ENCODE measurements at places on chromosomes 6 and 20.

DNA sequence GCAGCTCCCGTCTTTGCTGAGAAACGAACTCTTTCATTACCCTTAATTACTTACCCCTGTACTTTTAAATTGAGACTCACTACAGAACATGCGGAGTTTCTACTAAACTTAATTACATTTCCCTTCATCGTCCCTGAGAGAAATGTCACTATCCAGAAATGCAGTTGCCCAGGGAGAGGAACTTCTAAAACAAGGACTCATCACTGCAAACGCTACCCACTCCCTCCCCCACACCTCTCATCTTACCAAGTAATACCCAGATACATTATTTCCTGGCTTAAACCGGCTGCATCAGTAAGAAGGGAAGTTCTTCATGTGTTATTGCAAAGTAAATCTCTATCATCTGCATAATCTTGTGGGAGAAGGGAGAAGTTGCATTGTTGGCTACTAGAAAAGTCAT is 138.3 kb downstream of the IPCEF1 start:
- DNase-seq: no peak

DNA sequence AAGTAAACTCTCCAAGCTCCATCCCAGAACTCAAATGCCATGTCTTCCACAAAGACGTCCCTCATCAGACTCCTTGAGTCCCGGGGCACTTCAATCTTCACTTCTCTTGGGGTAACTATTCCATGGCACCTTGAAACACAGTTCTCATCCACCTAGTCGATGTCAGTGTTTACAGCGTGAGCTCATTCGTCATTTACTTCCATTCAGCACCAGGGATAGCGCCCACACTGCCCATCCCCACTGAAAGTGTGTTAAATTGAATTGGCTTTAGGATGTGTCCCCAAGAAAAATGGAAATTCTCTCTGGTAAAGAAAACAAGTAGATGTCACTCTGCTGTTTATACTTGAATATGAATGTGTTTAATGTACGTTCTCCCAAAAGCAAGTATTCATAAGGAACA is 31.3 kb downstream of the KCNK15 start:
- no peak for DNase-seq

- no peak for DNase-seq
Observed at GRCh38 chr6:137224799-137225198, 5.6 kb upstream of the IFNGR1 start.

GRCh38 chr6:122008101-122008999 is 391.1 kb upstream of the HSF2 start:
- no peak for DNase-seq

GRCh38 chr6:151018911-151019782 is 153.6 kb downstream of the MTHFD1L start:
- no peak for DNase-seq

GRCh38 chr20:46708172-46708860 is 1.1 kb upstream of the SLC2A10 start:
- no peak for DNase-seq

DNA sequence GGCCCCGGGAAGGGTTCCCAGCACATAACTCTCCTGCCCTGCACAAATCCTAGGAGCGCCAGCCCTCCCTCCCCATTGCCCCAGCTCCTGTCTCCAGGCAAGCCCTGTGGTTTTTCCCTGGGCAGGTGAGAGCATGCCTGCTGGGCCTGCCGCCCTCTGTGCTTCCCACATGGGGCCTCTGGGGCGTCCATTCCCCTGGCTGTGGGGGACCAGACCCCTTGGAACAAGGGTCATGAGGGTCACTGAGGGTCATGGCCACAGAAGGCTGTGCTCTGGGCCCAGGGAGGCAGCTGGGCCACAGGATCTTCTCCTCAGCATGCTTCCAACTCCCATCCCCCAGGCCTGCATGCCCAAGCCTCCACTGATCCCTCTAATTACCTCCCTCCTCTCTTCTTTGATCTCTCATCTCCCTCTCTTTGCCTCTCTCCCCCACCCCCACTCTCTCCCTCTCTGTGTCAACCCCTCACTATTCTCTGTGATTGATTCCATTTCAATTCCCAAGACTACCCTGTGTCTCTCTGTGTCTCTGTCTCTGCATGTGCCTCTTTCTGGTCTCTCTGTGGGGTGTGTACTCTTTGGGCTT is 6.1 kb downstream of the MDFI start:
- DNase-seq: no peak

GRCh38 chr20:16124911-16125776 is 448.1 kb downstream of the KIF16B start:
- DNase-seq: no peak

DNA sequence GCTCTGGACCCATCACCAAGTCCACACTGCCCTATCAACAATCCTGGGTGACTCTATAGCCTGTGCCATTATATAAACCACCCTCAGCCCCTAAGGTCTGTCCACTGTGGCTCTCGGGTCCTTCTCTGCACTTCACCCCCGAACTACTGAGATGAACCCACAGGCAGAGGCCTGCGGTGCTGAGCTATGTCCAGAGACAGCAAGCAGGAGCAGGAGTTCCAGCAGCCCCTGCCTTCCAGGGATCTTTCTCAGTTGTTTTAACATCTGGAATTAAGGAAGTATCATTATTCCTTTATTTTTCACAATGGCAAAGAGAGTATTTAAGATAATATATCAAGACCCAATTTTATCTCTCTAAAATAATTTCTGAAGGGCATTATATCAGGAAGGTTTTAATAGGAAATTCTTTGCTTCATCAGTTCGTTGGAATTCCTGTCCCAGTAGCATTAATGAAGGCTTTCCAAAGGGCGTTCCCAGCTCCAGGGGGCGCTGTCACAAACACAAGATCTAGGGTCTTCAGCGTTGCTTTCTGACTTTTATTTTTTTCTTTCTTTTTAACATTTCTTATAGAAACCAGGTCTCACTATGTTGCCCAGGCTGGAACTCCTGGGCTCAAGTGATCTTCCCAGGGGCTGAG is 27.3 kb downstream of the RRBP1 start:
- DNase-seq: no peak

- DNase-seq: no peak
Observed at GRCh38 chr6:21476112-21476511, 117.4 kb upstream of the SOX4 start.

- DNase-seq: no peak
Observed at GRCh38 chr6:75933387-75933975, 139.0 kb downstream of the IMPG1 start.

DNA sequence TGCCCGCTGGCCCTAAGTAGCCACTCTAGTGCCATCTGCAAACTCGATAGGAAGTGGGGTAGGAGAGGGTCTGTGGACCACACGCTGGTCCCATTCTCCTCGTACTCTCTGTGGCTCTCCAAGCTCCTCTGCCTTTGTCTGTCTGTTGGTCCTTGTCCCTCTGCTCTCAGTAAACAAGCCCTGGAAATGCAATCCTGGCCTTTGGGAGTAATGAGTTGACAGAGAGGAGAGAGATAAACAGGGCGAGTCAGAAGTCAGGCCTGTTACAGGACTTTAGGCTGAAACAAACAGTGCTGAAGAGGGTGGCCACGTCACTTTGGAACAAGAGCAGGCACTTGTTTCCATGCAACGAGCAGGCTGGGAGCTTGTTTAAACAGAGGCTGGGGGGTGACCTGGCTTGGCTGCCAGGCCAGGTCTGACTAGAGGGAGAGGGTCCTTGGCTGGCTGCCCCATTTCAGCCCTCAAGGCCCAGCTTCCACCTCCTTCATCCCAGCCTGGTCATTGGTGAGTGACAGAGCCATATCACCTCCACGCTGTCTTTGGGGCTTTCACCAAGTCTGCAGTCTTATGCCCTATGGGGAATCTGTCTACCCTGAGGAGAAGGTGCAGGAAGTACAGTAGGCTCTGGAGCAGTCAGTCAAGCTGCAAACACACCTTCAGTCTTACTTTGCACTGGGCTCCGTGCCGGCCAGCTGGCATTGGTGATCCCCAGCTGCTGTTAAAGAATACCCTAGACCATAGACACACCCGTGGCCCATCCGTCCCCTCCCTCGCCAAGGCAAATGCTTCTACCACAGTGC is 22.6 kb downstream of the FOXP4 start:
- no peak for DNase-seq
